ENCODE measurements at places on chromosomes 16 and 17. TPM values are rescaled to one million over a fixed set of nuclear protein-coding genes. Genes with fewer than 3 reads are reported as not detected.

DNA sequence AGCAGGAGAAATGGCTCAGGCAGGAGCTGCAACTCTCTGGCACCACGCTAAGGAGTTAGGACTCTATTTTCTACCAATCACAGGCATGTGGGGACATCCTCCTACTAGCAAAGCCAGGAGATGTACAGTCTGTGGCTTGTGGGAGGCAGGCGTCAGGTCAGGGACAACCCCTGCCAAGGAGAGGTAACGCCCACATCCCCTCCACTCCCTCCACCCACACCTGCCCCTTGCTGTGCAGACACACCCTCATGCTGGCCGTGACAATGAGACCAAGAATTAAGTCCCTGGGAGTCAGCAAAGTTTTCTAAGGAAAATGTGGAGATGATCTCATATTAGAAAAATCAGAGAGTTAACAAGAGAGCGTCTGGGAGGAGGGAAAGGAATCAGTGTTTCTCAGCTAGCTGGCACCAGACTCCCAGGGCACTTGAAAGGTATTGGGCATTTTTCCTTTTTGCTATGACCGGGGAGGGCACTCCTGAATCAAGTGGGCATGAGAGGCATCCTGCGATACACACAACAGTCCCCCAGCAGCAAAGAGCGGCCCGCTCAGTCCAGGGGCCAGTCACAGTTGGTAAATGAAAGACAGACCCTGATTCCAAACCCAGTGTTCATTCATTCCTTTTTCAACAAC lies 87.3 kb upstream of the RPL38 start:
- DNase-seq: peak; percentile 6

DNA sequence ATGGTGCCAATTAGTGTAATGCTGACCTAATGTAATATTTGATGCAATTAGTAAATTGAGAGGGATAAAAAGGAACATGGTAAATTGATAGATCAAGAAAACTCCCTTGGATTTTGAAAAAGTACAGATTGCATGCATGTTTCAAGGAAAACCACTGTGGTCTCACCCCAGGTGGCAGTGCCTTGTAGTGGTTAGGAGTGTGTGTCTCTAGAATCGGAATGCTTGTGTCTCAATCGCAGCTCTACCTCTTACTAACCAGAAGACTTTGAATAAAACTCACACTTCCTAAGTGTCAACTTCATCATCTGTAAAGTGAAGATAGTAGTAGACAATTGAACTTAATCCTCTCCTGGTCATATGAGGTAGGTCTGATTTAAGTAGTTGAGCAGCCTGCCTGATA lies 128.9 kb upstream of the GOT2 start:
- DNase-seq: no peak

DNA sequence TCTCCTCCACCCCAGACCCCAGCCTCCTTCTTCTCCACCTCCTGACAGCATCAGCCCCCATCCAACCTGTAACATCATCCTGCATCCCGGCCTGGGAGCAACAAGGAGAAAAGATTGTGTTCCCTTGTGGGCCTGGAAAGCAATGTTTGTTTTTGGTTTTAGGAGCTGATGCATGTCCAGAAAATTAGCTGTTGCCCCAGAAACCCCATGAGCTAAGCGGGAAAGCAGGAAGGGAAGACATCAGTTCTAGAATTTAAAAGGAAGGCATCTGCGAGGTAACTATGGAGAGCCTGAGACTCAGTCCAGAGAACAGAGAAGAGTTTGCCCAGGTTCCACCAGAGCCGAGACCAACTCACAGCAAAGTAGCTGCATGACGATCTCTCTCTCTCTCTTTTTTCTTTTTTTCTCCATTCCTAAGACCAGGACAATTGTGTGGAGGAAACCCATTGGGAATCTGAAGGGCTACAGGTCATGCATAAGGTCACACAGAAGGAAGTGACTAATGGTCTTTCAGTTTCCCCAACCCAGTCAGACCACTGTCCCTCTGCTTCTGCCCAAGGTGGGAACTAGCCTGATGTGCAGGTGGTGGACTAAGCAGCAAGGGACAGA lies 124.4 kb downstream of the SLC39A11 start:
- DNase-seq: no peak

- DNase-seq: no peak
These were observed 71.9 kb upstream of the NOG start for GRCh38 chr17:56521414-56522141.

The VASN gene
- not detected for total RNA-seq

DNA sequence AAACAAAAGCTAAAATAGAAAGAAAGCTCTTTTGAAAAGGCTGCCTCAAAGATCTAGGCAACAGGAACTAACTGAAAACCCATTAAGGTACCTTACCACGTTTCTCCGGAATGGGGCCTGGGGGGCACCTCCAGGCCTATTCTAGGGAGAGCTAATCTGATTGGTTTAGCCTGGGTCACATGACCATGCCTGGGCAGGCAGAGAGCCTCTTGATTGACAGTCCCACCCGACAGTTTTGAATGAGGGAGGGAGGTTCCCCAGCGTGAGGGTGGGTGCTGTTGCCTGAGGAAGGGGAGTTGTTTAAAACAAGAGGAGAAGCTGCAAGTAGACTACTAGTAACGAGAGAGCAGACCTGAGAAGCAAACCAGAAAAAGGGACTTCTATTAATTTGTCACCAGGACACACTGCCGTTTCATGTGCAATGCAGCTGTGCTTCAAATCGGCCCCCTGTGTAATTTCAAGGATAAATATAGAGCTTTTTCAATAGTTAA lies 143.4 kb upstream of the HS3ST2 start:
- DNase-seq: peak; percentile 26

GRCh38 chr16:87824016-87824990 lies 45.0 kb downstream of the SLC7A5 start:
- DNase-seq: no peak

- DNase-seq: no peak
These were observed 1.4 kb downstream of the LDHD start for GRCh38 chr16:75114946-75115825.

DNA sequence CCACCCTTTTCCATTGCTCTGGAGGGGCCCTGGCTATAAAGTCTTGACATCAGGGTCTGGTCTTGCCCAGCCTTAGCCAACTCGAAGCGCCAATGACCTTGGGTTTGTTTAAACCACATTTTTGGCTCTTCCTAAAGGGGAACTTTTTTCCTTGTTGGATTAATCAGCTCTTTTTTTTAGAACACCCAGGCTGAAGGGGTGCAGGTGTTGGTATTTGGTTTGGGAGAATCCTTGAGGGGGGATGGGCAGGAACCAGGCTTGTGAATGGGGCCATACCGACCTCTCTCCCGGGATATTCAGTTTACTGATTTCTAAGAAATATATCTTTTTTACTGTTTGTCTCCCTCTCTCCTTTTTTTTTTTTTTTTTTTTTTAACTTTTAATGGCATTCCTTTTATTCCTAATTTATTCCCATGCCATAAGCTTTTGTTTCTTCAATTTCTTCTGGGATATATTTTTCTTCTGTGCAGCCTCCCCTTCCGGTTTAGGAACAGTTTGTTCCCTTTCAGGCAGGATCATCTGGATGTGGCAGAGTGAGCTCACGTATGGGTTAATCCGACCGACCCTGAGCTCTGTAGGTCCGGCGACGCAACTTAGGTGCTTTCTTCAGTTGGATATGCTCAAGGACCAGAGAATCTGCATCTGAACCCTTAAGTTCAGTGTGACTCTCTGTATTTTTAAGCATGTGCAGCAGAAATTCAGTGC lies 129.5 kb downstream of the ABCC6 start:
- no peak for DNase-seq

GRCh38 chr17:82029990-82030469 lies 1.4 kb upstream of the RAC3 start:
- DNase-seq: no peak

DNA sequence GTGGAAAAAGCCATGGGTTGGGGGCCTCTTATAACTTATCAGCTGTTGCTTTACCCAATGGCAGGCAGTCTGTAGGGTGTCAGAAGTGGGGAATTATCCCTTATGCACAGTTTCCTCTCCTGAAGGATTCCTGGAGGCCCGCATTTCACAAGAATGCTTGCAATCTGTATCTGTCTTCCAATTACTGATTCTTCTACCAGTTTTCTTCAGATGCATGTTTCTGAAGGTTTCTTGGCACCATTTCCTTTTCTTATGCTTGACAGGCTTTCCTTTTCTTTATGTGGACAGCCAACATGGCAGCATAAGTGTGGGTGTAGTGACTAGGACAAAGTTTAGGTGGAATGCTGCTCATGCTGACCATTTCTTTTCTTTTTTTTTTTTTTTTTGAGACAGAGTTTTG lies 36.1 kb downstream of the MAP3K3 start:
- no peak for DNase-seq

Data from activated CD8-positive, alpha-beta T cell treated with anti-CD3 and anti-CD28 coated beads for 36 hours (primary cell).